Stimulated activated CD4-positive, alpha-beta T cell treated with anti-CD3 and anti-CD28 coated beads, Interleukin-15, amount 100 ng/mL, for 24 hours (primary cell): ENCODE measurements at places on chromosomes 11 and 22.

DNA sequence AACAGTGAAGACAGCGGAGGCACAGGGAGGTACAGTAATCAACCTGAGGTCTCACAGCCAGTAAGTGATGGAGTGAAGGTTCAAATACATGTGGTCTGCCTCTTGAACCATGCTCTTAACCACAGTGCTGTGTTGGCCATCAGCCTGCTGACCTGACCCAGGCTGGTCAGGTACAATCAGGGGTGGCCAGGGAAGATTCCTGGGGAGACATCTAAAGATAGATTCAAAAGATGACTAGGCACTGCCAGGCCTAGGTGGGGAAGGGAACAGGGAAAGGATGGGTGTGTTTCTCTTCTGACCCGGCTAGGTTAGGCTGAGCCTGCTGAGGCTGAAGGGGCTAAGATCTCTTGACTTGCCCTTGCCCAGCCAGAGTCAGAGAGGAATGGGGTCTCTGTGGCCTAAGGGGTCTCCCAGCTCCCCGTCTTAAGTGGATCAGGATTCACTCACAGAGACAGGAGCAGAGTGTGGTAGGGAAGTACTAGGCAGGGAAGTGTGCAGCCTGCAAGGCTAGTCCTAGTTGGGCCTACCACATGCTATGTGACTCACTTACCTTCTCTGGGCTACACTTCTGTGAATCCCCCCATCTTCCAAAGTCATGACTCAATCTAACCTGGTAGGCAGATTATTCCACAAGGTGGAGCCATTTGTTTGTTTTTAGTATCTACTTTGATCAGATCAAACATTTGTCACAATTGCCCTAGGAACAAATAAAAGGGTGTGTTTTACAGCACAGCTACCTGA is 10.4 kb upstream of the SREBF2 start:
- peak; percentile 44 for DNase-seq

- no peak for DNase-seq
Observed at GRCh38 chr22:25143156-25144076, 56.2 kb upstream of the CRYBB3 start.

DNA sequence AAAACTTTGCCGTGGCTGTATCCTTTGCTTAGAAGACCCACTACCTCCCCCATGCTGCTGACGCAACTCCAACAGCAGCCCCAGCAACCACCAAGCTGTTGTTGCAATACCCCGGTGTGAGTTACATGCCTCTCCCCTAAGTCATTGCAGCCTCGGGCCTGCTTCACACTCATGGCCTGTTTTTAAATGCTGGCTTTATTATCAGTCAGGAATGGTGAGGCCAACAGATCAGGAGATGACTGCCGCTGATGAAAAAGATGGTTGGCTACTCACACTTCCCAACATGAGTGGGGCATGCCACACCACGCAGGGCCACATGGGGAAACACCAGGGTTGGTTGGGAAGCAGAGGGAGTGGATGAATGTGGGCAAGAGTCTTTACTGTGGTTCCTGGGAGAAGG is 171.5 kb upstream of the SYT13 start:
- DNase-seq, result no peak

- no peak for DNase-seq
Observed at GRCh38 chr11:30801357-30801756, 215.2 kb upstream of the MPPED2 start.
